ENCODE measurements at places on chromosomes 2 and 18.

GRCh38 chr18:9994026-9994570, 80.3 kb downstream of the VAPA start:
- DNase-seq, result no peak

DNA sequence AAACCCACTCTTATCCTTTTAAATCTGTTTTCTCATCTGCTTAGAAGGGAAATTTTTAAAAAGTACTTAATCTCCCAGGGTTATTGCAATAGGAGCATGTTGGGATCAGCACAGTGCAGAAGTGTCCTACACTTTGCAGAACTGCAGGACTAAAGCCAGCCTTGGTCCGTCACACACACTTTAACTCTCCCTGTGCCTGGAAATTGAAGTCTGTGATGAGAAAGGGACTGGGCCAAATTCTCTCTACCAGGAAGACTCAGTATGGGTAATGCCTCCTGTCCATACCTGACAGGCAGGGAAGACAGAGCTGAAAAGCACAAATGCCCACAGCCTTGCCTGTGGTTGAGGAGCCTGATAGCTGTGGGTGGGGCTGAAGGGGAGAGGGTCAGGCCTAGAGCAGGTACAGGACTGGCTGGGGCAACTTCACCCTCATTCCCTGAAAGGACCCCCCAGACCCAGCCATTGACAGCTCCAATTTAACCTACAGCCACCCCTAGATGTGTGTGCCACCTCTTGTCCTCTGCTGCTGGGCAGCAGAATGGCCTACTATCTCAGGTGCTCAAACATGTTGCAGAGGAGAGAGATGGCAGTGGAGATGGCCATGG, 377.2 kb upstream of the KLHL29 start:
- no peak for DNase-seq

DNA sequence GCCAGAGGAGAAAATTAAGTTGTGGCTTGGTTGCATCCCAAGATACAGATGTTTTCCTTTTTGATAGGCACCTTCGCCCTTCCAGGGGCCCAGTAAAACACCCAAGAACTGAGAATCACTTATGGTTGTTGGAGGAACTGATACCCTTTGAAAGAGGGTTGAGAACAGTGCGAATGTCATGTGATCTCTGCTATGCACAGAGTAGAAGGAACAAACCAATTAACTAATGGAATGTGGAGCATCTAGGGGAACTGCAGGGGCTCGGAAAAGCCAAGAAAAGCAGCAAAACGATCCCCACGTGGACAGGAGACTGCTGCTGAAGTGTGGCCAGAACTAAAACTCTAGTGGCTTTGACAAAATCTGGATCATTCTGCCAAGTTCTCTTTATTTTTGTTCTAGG, 58.8 kb downstream of the APOB start:
- no peak for DNase-seq

GRCh38 chr2:135091681-135092080, 39.6 kb downstream of the RAB3GAP1 start:
- no peak for DNase-seq

DNA sequence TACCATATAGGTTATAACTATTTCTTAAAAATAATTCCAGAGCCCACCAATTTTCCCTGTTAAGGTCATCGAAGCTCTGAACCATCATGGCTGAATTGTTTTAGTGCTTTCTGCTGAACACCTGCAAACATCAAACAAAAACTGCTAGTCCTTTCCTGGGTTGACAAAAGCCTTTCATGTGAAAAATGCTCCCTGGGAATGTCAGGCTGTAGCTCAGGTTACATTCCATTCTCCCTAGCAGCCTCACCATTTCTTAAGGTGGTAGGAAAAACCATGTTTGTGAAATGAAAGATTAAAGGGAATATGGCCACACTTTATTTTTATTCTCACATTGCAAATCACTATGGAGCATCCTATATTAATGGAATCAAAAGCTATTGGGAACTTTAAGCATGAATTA, 5.7 kb downstream of the TCF4 start:
- DNase-seq, result no peak

GRCh38 chr2:241545106-241545505, 13.4 kb upstream of the BOK start:
- DNase-seq, result peak; percentile 72

DNA sequence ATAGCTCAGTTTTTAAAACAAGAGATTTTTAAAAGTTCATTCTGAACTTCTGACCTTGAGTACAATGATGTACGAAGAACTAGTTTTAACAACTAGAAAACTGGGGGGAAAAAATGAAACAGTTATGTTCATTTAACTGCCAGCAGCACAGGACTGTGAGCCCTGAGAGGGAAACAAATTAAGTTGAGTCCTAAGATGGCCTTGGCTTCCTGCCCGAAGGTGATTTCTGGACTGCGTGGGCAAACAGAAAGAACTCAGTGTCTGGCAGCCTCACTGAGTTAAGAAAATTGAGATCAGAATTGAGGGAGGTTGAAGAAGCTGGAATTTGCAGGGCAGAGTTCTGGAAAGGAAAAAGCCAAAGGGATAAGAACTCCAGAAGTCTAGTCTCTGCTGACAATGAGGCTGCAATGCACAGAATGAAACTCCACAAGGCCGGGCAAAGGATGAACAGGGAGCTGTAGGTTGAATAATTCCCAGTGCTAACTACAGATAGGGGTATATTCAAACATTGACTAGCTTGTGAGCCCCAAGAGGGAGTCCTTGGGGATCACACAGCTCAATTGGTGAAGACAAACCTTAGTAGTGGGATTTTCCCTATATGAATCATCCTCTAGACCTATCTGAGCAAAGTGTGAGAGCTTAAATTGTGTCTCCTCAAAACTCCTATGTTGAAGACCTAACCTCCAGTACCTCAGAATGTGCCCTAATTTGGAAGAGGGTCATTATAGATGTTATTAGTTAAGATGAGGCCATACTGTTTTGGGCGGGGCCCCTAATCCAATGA, 13.1 kb upstream of the CRACDL start:
- DNase-seq, result no peak

GRCh38 chr18:8828798-8829197, 123.4 kb downstream of the MTCL1 start:
- DNase-seq, result no peak

- no peak for DNase-seq
These were observed 272.9 kb upstream of the EPHA4 start for GRCh38 chr2:221845021-221845365.

DNA sequence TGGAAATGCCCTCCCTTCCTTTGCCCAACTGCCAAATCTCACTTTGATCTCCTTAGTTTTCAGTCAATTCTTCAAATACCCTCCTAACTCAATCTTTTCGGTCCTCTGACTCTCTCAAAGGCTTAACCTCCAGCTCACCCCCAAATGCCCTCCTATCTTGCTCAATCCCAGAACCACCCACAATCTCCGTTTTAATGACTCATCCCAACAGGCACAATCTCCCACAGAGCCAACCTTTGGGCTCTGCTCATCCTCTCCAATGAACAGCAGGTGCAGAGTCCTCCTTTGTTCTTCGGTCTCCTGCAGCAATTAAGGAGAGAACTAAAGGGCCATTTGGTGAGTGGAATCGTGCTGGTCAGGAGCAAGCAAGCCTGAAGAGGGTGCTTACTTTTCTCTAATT, 366.1 kb upstream of the CRIM1 start:
- DNase-seq, result no peak

- no peak for DNase-seq
These were observed 419.5 kb downstream of the NUP35 start for GRCh38 chr2:183543731-183544130.

- no peak for DNase-seq
These were observed 116.0 kb upstream of the PELI1 start for GRCh38 chr2:64260093-64260803.

DNA sequence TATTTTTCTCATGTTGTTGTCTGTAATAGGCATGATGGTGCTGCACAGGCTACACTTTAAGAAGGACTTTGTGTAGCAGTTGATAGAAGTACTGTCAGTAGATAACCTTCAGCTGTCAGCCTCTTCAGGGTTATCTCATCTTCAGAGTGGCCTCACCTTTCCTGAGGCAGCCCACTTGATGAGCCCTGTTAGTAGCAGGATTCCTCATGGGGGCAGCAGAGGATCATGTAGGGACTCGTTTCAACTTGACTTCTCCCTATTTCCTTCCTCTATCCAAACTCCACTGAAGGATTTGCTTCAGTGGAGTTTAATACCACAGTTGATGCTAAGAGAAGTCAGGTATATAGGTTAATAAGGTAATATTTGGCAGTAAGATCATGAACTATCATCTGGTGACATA, 530.3 kb upstream of the FSIP2 start:
- DNase-seq, result no peak

- DNase-seq, result no peak
These were observed 112.8 kb upstream of the MAP4K3 start for GRCh38 chr2:39549718-39550464.

DNA sequence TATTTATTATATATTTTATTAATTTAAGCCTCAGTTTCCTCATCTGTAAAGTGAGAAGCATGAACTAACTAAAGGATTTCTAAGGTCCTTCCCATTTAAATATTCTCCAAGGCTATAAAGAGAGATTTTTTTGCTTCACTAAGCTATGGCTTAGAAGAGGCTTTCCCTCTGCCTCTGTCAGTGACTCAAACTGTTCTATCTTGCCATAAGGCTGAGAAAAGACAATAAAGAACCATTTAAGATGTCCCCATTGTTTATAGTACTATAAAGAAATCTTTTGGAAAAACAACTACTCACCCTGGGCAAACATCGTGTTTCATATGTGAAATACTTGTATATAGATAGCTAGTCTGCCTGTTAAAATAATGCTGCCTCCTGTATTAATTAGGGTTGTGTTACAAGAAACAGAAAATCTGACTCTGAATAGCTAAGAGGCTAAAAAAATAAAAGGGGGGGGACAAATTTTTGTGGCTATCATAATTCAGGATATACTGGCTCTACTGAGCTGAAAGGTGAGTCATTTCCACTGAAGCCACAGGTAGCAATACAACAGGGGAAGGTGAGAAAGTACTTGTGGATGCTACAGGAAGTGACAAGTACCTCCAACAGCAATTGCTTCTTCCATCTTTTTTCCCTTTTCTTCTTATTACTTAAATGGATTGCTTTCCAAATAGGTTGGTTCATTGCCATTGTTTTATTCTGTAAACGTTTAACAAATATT, 25.4 kb downstream of the EPHA4 start:
- no peak for DNase-seq

- DNase-seq, result no peak
These were observed 10.3 kb upstream of the SNED1 start for GRCh38 chr2:240988146-240988545.

DNA sequence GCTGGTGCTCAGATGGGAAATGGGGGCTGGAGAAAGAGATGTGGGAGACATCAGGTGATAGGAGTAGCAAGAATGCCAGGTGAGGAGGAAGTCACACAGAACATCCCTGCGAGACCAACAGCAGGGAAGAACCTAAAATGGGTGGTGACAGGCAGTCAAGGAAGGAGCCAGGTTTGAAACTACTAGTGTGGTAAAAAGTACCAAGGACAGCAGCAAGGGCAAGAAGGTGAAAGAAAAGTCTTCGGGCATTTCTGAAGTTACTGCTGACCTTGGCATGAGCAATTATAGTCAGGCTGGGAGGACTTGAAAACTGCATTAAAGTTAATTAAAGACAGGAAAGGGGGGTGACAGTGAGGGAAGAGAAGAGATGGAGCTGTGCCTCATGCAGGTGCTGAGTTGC, 410.4 kb downstream of the RAD51AP2 start:
- DNase-seq, result no peak

GRCh38 chr2:55111570-55112228, 61.4 kb upstream of the RTN4 start:
- DNase-seq, result peak; percentile 86

DNA sequence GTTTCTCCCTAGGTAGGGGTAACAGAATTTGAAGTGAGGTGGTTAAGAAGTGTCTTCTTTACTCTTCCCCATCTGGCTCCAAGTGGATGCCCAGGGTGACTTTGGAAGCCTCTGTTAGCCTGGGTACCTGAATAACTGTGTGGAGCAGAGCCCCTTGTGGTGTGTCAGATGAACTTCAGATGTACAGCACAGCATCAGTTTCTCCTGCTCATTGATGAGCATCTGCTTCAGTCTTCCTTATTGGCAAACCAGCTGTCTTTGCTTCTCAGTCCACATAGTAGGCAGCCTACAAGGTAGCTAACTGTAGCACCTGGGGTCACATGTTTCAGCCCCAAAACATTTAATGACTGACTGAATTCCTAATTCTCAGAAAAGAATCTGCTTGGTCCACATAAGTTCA, 56.2 kb upstream of the ATP8B1 start:
- DNase-seq, result no peak

- no peak for DNase-seq
These were observed 635.7 kb upstream of the NRXN1 start for GRCh38 chr2:51667679-51668078.

DNA sequence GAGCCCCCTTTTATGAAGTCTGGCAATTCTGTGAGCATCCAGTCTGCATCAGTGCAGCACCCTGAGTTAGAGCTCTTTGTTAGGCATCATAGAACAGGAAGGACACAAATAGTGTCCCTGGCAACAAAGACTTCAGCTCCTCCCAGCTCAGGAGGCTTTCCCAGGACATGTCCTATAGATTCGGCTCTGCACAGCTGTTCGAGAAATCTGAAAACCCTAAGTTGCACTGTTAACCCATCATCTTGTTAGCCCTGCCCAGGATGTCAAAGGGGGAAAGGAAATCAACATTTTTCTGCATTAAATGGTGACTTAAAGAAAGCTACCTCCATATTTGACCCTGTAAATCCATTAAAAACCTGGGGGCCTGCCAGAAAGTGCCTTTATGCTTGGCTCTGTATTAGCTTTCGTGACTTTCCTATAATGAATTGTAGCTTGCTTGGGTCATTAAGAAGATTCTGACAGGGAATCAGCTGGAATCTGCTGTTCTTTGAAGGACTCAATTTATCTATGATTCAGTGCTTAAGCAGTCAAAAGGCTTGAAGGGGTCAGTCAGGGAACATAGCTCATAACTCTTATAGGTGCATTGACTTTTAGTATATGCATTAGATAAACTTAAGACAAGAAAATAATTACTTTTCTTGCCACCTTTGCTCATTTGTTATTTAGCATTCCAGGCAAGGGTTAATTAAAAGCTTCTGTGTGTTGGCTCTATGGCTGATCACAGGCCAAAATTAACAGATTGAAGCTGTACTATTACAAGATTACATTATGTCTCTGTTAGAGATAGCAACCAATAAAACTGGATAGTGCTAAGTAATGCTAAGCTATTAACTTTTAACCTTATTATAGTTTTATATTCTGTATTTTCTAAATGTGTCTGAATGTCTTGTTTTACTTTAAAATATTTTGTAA, 20.6 kb downstream of the ERMN start:
- DNase-seq, result peak; percentile 41

GRCh38 chr18:73777356-73778031, 370.1 kb downstream of the FBXO15 start:
- DNase-seq, result no peak

GRCh38 chr18:61727241-61728193, 165.3 kb downstream of the RNF152 start:
- DNase-seq, result peak; percentile 14

Measured in AG08395 (cell line).